Right kidney (tissue), 9 donors: ENCODE measurements at places on chromosomes 4 and X.

DNA sequence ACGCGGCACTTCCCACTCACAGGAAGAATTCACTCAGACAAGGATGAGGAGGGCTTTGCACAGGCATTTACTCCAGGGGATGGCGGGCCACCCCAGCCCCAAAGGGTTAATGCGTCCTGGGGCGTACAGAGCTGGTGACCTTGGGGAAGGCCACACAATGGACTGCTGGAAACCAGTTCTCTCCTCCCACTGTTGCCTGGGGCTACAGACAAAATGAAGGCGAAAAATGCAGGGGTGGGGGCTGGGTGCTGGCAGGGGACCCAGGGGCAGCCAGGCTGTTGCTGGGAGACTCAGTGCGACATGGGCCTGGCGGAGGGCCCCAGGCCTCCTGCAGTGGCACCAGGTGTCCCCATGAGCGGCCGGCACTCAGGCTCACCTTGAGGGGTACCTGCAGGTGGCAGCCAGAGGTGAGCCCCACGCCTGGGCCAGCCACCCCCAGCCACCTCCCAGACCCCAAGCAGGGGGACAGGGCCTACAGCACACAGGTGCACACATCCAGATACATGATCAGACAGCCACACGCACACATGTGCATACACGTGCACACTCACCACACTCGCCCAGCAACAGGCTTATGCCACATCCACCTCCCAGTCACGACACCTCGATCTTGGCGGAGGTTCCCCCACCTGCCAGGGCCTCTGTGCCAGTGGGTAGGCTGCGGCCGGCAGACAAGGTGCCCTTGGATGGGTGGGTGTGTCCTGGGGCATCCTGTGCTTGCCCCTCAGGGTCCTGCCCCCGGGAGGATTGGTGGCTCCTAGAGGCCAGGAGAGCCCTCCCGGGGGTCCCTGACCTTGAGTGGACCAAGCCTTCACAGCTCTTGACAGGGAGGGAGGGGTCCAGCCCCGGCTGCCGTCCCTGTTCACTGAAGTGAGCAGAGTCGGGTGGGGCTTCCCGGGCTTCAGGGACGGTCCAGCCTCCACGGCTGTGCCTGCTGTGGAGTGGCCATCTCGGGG, 13.1 kb downstream of the NAT8L start:
- DNase-seq, result no peak

GRCh38 chr4:86593688-86594558, at the start of gene PTPN13:
Gene PTPN13, plus strand, starts transcription at chr4:86594315. Its CDS starts 40,942 bp downstream, at chr4:86635257.
- peak; percentile 95 for DNase-seq

- no peak for DNase-seq
Observed at GRCh38 chr4:8101213-8102075, 57.2 kb downstream of the ABLIM2 start.

- DNase-seq, result no peak
Observed at GRCh38 chr4:773214-773613, 52.7 kb downstream of the CPLX1 start.

DNA sequence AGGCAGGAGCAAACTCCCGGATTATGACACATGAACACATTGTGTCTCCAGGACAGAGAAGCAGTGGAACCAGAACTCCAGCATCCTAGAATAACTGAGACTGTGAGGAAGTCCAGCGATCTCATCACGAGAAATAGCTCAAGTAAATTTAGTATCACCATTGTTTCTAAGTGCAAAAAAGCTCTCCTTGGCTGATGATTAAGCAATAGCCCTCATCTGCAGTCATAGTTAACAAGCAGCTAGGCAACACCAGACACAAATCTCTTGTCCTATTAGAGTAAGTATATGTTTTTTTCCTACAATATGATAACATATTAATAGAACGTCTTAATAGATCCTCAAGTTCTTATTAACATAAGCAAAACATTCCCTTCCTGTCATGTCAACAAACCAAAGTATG, 2.4 kb upstream of the CFAP299 start:
- DNase-seq, result no peak

GRCh38 chr4:31125061-31125460, 404.9 kb downstream of the PCDH7 start:
- no peak for DNase-seq

DNA sequence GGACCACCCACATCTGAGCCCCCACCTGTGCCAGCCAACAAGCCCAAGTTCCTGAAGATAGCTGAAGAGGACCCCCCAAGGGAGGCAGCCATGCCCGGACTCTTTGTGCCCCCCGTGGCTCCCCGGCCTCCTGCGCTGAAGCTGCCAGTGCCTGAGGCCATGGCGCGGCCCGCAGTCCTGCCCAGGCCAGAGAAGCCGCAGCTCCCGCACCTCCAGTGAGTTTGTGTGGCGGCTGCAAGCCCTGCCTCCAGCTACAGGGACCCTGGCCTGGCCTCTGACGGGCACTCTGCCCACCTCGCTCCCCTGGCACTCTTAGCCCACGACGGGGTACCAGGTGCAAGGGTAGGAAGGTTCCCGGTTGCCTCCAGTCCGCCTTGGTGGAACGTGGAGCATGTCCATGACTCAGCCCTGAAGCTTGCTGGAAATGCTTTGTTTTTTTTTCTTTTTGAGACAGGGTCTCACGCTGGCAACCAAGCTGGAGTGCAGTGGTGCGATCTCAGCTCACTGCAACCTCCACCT, 13.7 kb upstream of the ADD1 start:
- DNase-seq, result no peak

DNA sequence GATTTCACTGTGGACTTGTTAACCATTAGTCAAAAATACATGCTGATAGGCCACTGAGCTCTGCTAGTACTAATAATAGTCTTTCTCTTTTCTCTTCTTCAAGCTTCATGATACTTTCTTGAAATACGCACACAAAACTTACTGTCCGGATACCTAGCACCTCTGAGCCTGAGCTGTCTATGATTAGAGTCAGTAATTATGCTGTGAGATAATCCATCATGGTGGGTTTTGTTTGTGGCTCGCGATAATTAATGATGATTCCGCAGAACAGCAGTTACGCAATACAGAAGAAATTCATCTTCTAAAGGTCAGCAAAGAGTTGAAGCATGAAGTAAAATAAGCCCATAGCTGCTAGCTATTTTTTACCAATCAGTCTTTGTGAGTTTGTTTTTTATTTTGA, 511.5 kb upstream of the GALNT7 start:
- no peak for DNase-seq

DNA sequence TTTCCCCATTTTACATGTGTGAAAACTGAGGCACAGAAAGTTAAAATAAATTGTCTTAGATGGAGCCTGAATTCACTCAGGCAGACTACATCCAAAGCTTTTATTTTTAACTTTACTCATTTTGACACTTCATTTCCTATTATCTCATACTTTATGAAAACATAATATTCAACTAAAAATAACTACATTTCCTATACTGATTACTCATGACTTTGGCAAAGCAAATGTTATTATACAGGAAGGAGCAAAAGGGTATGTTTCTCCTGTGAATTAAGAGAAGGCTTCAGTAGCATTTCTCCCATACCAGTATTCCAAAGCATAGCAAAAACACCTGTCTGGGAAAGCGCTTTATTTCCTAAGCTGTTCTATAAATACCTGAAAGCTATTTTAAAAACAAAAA, 178.6 kb downstream of the ADAMTS3 start:
- DNase-seq, result no peak

DNA sequence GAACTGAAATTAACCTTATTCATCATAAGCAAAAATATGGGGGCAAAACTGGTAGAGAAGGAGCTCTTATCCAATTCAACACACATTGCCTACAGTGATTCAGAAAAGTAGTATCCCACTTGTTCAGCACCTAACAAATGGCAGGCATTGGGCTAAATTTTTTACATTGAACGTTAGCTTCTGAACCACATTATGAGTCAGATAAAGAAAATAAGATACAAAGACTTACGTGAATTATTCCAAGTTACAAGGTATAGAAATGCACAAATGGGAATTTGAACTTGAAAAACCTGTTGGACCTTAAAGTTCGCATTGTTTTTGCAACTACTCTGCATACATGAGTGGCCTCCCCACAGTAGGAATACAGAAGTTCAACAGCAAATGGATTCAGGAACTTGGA, 210.6 kb downstream of the LDB2 start:
- no peak for DNase-seq

- DNase-seq, result no peak
Observed at GRCh38 chr4:7303561-7303960, 111.2 kb downstream of the SORCS2 start.

DNA sequence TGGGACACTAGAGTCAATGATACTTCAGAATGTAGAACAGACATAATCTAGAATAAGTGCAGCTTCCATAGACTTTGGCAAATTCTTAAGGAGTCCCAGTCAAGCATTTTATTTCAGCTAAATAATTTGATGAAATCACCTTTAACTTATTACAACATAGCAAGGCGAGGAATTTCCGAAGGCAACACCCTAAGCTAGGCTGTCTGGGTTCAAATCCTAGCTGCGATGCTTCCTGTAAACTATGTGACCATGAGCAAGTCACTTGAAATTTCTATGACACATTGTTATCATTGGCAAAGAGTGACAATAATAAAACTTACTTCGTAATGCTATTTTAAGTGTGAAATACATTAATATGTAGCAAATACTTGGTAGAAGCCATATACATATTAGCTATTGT, 679.1 kb downstream of the DMD start:
- no peak for DNase-seq

DNA sequence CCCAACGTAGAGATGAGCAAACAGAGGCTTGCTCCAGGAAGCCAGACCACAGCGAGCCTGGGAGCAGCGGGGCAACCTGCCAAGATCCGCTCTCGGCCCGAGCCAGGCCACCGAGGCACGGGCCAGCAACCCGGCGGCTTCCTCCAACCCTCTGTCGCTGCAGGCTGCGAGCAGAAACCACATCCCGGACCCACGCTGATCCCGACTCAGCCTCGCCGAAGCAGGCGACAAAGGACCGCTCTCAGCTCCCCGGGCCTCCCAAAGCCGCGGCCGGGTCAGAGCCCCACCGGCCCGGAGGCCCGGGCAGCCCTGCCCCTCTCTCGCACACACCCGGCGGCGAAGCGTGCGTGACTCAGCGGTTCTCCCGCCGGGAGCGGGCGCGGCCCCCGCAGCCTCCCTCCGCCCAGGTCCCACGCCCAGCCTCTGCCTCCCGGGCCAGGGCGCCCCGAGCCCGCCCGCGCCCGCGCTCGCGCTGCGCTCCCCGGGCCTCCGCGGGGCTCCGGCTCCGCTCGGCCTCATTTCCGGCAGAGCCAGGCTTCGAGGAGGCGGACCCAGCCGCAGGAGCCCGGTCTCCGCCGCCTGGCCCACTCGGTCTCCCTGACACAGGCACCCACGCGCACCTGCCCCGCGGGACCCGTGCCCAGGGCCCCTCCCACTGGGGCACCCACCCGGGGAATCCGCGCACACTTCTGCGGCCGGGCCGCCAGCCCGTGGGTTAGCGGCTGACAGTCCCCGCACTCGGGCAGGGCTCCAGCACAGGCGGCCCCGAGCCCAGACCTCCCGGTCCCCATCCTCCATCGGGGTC, 1.7 kb downstream of the PPP2R2C start:
- peak; percentile 56 for DNase-seq

- no peak for DNase-seq
Observed at GRCh38 chrX:96564595-96564994, 120.0 kb upstream of the DIAPH2 start.

GRCh38 chr4:159390648-159391047, 287.8 kb downstream of the RAPGEF2 start:
- DNase-seq, result no peak

DNA sequence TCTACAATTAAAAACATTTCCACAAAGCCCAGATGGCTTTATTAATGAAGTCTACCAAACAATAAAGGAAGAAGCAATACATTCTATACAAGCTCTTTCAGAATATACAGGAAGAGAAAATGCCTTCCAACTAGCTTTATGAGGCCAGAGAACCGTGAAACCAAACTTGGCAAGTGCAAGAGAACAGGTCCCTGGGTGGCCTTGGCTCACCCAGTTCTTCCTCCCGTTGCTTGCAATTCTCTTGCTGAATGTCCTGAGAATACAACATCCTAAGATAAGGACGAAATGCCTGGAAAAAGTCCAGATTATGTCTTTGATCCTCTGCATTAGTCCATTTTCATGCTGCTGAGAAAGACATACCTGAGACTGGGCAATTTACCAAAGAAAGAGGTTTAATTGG, 204.9 kb downstream of the MAD2L1 start:
- no peak for DNase-seq

GRCh38 chrX:48071064-48071985, at the start of gene ZNF630:
Gene ZNF630, minus strand, starts transcription at chrX:48071640. Its CDS starts 4,754 bp downstream, at chrX:48066886.
- DNase-seq, result peak; percentile 97

DNA sequence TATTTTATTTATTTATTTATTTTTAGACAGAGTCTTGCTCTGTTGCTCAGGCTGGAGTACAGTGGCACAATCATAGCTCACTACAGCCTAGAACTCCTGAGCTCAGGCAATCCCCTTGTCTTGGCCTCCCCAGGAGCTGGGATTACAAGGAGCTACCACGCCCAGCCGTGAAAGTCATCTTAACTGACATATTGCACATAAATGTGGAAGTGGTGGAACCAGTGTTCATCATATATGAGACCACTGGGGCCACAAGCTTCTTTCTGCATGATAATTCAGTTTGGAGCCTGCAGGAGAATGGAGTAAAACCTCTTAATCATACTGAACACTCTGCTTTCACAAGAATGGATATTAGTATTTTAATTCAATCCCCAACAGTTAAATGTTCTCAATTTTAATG, 12.5 kb upstream of the CTSO start:
- no peak for DNase-seq

GRCh38 chrX:70168238-70169188, 8.8 kb upstream of the DGAT2L6 start:
- DNase-seq, result peak; percentile 7

DNA sequence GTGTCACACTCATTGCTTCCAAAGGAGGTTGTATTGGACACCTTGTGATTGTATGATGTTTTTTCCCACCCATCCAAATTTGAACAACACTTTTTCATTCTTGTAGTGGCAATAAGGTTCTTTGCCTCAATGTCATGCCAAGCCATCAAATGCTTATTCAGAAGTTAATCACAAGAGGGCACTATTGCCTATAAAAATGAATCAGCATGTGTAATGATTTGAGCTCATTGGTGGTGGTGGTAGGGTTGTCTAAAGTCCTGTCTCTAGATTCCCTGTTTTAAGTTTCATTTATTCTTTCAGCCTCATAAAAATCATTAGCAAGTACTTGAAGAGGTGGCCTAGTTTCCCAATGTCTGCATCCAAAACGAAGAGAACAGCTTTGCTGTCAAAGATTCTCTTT, 37.0 kb downstream of the IRS4 start:
- no peak for DNase-seq

GRCh38 chr4:5781691-5782090, 70.7 kb downstream of the EVC start:
- peak; percentile 11 for DNase-seq

DNA sequence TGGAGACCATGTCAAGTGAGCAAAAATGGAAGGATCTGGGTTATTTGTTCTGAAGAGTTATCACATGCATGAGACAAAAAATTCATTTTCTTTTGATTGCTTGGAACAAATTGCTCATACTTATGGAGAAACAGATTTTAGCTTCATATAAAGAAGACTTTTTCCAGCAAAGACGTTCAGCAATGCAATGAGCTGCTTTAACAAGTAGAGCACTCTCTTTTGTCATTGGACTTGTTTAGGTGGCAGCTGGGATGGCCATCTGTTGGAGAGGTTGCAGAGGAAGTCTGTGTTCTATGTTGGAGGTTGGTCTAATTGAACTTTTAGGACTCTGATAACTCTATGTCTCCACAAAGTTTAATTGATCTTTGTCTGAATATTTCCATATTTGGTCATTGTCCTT, 19.9 kb upstream of the CEP135 start:
- DNase-seq, result no peak
